ENCODE measurements at places on chromosomes 11 and 22.

- no peak for DNase-seq
These were observed 69.4 kb downstream of the RBFOX2 start for GRCh38 chr22:35959121-35959800.

- no peak for DNase-seq
These were observed 926.3 kb downstream of the BRD1 start for GRCh38 chr22:48901324-48901723.

- DNase-seq, result no peak
These were observed 2.1 kb upstream of the PHLDB1 start for GRCh38 chr11:118605116-118605867.

- DNase-seq, result no peak
These were observed 20.7 kb upstream of the AQP11 start for GRCh38 chr11:77568916-77569675.

GRCh38 chr22:47259990-47260389 lies 497.5 kb downstream of the TBC1D22A start:
- DNase-seq, result no peak

DNA sequence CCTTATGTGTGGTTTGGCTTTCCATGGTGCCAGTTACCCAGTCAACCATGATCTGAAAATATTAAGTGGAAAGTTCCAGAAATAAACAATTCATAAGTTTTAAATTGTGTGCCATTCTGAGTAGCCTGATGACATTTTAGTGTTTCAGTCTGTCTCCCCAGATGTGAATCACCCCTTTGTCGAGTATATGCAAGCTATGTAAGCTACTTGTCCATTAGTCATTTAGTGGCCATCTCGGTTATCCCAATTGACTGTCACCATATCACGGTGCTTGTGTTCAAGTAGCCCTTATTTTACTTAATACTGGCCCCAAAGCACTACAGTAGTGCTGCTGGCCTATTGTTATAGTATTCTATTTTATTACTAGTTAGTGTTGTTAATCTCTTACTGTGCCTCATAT lies 44.9 kb downstream of the ATG16L2 start:
- no peak for DNase-seq

DNA sequence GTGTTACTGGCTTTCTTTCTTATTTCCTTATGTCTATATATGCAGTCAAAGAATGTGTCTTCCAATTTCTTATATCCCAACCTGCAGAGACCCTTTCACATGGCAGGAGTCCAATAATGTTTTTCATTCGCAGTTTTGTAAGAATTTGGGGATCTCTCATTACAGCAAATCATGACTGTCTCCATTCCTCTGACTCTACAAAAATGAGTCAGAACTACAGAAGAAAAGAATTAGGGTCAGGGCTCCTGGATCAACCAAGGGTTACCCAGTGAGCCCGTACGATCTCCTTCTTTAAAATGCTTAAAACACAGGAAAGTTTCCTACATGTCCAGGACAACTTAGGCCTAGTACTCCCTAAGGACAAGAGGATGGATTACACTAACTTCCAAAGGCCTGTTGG lies 42.2 kb downstream of the RPUSD4 start:
- DNase-seq, result no peak

Data from HS-27A (cell line).